Activated T-cell treated with anti-CD3 and anti-CD28 coated beads for 4 hours (primary cell): ENCODE measurements at places on chromosomes 6 and 20.

- no peak for DNase-seq
Measured at GRCh38 chr20:15236812-15237211, 899.4 kb upstream of the FLRT3 start.

- no peak for DNase-seq
Measured at GRCh38 chr6:11097476-11097875, 3.8 kb downstream of the SMIM13 start.

- DNase-seq: no peak
Measured at GRCh38 chr6:147941143-147941542, 401.5 kb upstream of the SASH1 start.

- no peak for DNase-seq
Measured at GRCh38 chr6:96299525-96299924, 222.1 kb upstream of the UFL1 start.

DNA sequence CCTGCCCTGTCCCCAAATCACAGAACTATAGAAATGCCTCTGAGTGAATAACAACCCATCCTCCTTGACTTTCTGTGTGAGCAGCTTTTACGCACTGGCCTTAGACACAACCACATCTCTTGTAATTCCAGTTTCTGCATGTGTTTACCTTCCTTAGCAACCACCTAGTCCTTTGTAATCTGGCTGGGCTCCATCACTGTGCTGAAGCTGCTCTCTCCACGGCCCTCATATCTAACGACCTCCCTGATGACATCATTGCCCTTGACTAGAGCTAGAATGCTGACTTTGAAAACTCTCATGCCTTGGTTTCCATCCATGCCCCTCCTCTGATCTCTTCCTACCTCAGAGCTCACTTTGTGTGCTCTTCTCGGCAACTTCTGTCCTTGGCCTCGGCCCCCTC, 30.5 kb upstream of the GLP1R start:
- DNase-seq: no peak

DNA sequence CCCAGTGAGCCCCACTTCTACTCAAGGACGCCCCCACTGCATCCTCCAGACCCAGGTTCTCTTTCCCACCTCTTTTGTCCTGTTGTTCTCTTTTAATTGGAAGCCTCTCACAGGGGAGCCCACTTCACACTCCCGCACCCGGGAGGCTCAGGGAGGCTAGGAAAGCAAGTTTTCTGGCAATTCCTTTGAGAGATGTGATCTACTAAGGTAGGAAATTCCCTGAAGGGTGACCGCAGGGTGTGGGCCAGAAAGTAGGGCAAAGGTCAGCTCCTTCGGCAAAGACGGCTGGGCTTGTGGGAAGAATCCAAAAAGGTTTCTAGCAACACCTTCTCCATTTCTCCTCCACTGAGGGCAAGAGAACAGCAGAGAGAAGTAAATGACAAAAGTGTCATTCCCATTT, 98.1 kb upstream of the PTPN1 start:
- no peak for DNase-seq

- no peak for DNase-seq
Measured at GRCh38 chr20:60482221-60483008, 524.2 kb downstream of the CDH26 start.

DNA sequence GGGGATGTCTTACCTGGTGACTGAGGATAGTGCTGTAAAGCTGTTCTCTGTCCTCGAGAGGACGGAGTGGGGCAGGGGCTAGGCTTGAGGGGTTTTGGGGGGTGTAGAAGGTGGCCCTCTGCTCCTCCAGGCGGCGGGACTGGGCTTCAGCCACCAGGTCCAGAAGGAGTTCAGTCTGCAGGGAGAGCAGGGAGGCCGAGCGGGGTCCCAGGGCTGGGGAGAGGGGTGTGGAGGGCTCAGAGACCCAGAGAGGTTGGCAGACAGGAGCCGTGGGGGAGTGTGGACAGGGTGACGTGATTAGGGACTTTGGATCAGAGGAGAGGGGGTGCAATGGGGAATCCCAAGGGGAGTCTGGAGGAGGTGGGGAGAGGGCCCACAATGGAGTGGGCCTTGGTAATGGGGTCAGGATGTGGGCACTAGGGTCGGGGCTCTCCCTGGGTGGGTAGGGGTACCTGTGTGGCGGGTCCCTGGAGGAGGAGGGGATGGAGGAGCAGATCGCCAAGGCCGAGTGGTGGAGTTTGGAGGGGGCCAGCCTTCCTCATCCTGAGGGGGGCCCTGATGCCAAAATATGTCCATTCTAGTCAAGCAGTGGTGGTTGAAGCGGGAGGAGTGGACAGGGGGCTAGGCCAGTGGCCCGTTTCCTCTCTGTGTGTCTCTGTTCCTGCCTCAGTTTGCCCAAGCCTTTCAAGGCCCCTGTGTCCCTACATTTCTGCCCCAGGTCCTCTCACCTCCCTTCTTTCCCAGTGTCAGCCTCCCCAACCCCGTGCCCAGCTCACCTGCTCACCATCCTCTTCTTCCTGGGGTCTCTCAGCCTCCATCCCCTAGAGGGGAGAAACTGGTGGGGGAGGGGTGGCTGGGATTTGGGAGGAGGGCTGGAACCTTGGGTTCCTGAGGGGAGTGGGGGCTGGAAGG, 491 bp downstream of the GPSM3 start:
- DNase-seq: no peak

DNA sequence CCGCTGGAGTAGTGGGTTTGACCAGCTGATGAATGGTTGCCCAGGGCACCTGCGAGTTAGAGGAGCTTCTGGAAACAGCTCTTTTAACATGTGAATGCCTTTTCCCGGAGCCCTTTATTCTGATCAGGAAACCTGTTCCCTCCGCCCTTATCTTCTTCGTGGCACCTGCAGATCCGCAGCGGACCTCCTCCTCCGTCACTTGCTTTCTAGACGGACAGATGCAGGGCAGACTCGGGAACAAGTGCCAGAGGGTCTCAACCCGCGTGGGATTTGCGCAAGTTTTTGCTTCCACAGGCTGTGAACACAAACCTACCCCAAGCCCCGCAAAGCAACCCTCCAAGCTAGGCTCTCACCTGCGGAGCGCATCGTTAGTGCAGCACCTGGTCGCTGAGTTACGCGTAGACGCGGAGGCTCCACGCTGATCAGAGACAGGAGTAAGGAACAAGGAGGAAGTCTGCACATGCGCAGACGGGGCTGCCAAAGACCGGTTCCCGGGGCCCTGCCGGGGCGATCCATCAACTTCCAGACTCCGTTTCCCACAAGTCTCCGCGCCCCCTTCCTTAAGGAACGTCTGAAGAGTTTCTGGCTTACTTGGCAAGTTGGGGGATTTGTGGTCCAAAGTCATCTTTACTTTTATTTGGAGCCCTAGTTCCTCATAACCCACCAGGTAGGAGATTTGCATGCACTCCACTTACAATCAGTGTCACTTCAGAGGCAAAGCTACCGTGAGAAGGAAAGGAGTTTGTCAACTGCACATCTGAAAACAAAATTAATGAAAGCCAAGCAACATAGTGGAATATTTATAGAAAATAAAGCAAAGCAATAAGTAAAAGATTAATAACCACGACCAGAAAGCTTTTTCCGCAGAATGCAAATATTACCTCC, 52.7 kb upstream of the ELMO2 start:
- peak; percentile 5 for DNase-seq

DNA sequence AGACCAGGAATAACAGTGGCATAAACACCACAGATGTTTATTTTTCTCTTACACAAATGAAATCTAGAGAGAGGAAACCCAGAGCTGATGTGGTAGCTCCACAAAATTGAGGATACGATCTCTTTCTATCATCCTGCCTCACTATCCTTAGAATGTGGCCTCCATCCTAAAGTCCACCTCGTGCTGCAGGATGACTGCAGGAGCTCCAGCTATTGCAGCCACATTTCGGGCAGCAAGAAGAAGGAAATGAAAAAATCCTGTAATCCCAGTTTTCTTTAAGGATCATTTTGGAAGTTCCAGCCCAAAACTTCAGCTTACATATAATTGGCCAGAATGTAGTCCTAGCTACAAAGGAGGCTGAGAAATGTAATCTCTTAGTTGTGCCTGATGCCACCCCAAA, 41.2 kb upstream of the ARFGEF2 start:
- DNase-seq: no peak

GRCh38 chr6:137013738-137014602, 30.8 kb downstream of the IL20RA start:
- no peak for DNase-seq

- DNase-seq: peak; percentile 77
Measured at GRCh38 chr6:28981431-28981832, 23.7 kb downstream of the ZNF311 start.

GRCh38 chr6:38143191-38144150, 323.9 kb downstream of the ZFAND3 start:
- DNase-seq: no peak

DNA sequence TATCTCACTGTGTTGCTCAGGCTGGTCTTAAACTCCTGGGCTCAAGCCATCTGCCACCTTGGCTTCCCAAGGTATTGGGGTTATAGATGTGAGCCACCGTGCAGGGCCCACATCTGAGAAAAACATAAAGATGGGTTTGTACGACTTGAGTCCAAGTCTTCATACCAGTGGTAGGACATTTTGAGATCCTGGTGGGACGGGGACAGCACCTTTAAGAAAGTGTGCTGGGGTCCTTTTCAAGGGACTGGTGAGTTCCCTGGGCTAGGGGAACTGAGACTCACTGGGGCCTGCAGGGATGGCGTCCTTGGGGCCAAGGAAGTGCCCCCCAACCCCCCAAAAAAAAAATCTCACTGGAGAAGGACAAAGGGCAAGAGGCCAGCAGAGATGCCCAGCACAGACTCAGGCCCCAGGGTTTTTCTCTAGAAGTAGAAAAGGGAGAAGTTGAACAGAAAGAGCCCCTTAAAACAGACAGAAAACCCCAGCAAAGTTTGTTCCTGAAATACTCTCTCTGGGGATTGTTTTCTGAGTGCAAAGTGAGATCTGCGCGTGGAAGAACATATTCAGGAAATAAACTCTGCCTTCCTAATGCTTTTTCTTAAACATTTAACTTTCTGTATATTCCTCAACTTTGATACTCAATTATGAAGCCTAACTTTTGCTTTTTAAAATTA, 10.7 kb downstream of the OSBPL2 start:
- DNase-seq: no peak

GRCh38 chr6:52736145-52736544, 27.1 kb downstream of the GSTA2 start:
- no peak for DNase-seq

- DNase-seq: no peak
Measured at GRCh38 chr6:100462706-100463629, 1.8 kb downstream of the SIM1 start.

GRCh38 chr6:38103921-38104320, 284.4 kb downstream of the ZFAND3 start:
- no peak for DNase-seq

GRCh38 chr20:49570828-49571552, 3.1 kb upstream of the PTGIS start:
- no peak for DNase-seq

- DNase-seq: no peak
Measured at GRCh38 chr6:107121964-107122495, 6.7 kb upstream of the BEND3 start.

GRCh38 chr20:47654370-47654769, 130.9 kb downstream of the SULF2 start:
- DNase-seq: no peak

DNA sequence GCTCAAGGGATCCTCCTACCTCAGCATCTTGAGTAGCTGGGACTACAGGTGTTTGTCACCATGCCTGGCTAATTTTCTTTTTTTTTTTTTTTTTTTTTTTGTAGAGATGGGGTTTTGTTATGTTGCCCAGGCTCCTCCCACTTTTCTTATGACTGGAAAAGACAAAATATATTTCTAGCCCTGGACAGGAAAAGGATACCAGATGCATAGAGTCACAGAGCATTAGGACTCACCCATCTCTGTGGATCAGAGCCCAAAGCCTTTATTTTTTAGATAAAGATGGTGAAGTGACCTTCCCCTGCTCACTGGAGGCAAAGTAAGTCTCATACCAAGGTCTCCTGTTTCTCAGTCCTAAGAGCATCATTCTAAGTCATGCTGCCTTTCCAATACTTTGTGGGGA, 3.4 kb downstream of the TRIM10 start:
- no peak for DNase-seq
